ENCODE measurements at places on chromosomes 4 and X.

DNA sequence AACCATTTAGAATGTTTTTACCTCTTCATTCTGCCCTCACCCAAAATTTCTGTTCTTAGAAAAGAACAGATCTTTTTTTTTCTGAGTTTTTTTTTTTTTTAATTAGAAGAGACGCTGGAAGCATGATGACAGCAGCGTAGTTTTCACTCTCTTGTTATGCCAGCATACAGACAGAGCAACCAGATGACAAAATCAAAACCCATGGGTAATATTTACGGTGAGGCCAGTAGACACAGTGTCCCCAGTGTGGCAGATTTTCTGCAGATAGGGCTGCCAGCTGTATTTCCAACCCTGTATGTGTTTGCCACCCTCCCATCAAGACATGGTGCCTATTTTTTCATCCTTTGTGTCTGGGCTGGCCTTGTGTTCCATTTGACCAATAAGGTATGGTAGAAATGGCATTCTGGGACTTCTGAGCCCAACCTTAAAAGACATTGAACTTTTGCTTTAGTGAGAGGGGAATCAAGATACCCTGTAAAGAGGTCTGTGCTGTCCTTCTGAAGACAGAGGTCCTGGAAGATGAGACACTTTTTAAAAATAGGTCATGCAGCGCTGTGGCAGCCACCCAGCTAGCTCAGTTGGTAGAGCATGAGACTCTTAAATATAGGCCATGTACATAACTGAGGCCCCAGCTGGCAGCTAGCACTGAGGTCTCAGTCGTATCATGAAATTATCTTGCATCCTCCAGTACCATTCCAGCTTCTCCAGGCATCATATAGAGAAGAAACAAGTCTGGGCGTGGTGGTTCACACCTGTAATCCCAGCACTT, 6.7 kb upstream of the ZNF41 start:
- DNase-seq, result no peak

DNA sequence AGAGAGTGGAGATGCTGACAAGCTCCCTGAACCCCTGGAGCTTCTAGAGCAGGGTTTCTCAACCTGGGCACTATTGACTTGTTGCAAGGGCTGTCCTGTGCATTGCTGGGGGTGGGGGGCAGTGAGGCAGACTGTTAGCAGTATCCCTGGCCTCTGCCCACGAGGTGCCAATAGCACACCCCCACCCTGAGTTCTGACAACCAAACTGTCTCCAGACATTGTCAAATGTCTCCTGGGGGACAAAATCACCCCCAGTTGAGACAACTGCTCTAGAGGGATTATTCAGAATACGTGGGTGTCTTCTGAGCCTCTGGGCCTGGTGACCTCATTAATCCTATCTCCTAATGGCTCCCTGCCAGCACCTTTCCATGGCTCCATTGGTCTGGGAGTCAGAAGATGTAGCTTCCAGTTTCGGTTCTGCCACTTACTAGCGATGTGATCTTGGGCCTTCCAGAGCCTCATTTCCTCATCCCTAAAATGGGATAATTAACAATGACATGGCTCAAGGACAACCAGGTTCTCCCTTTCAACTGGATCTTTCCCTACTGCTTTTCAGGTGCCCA, 17.6 kb upstream of the PJA1 start:
- DNase-seq, result no peak

- DNase-seq, result no peak
These were observed 157.6 kb downstream of the ARX start for GRCh38 chrX:24858004-24858746.

DNA sequence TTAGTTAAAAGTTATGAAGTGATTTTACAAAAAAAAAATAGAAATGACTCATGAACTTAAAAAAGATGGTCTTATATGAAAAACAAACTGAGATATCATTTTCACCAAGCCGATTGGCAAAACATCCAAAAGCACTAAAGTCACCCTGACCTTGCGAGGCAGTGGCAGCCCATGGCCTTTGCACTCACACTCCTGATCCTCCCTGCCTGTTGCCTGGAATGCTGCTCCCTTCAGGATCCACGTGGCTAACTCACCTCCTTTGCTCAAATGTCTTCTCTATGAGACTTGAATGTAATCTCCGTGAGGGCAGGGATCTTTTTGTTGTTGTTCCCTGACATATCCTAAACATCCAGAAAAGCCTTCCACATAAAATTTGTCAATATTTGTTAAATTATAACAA, 106.4 kb downstream of the RAPGEF2 start:
- no peak for DNase-seq

- no peak for DNase-seq
These were observed 858.9 kb upstream of the PCDH7 start for GRCh38 chr4:29861307-29861706.

GRCh38 chrX:3712051-3712869, 1.2 kb downstream of the PRKX start:
- no peak for DNase-seq

DNA sequence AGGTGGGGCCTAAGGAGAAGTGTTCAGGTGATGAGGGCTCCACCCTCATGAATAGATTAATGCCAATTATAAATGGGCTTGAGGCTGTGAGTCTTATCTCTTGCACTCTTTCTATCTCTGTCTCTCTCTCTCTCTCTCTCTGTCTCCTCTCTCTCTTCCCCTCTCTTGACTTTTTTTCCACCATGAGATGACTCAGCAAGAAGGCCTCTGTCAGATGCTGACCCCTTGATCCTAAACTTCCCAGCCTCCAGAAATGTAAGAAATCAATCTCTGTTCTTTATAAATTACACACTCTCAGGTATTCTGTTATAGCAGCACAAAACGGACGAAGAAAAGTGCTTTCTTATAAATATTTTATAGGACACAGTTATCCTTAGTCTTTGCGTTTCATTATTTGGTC, 184.9 kb upstream of the PCDH7 start:
- no peak for DNase-seq

GRCh38 chrX:9396930-9397329, 67.9 kb upstream of the TBL1X start:
- no peak for DNase-seq

GRCh38 chr4:109044431-109044830, 258.0 kb downstream of the COL25A1 start:
- no peak for DNase-seq

DNA sequence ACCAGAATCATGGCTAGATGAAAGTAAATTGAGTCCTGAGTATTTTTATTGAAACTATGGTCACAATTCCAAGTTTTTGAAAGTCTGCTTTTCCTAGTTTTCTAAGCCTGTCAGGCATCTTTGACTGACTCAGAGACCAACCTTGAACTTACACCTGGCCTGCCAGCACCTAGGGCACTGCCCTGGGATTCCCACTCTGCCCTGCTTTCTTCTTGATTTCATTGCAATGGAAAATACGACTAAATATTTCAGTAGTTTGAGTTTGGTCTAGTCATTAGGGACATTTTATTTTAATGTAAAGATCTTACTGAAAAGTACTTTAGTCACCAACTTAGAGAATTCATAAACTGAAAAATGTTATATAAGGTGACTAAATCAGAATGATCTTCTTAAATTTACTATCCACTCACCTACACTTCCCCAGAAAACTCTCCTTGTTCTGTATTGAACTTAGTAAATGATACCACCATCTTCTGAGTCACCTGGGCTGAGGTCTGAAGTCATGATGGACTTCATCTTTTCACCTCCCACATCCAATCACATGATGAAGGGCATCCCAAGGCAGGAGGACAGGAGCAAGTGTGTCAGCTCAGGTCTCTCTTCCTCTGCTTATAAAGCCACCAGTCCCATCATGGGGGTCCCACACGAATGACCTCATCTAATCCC, 11.6 kb upstream of the PYURF start:
- no peak for DNase-seq

DNA sequence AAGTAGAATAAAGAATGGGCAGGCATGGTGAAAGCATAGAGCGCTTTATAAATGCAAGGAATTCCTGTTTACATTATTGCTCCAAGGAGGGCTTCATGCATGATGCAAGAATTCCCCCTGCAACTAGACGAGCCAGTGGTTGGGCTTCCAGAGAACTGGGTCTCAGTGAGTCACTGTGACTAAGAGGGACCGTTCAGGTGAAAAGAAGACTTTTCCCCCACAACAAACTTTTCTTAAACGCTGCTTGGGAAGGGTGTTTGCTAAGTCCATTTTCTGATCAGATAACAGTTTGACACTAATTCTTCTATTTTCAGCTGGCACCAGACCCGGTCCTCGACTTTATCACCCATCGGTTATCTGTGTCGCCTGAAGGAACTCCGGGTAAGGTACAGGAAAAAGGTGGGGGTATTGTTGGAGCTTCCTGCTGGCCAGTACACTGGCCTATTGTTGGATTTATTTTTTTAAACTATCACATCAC, 40.1 kb downstream of the LDB2 start:
- DNase-seq, result no peak

DNA sequence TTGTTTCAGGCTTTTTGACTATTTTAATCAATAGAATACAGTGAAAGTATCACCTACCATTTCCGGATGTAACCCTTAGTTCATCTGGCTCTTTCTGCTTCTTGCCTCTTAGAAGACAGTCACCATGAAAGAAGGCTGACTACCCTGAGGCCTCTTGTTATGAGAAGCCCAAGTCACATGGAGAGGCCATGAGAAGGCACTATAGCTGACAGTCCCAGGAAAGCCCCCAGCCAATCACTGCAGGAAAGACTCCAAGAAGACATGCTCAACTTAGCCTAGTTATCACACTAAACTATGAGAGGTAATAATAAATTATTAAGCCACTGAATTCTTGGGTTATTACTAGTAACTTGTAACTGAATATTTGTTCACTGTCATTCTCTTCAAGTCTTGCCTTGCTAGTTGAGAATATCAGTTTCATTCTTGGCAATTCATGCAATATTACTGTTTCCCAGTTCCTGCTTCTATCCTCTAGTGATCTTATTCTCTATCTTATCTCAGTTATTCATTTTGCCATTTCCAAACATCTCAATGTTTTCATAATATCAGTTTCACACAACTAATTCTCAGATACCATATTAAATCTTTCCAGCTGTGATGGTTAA, 57.1 kb upstream of the GUCY1A1 start:
- no peak for DNase-seq

DNA sequence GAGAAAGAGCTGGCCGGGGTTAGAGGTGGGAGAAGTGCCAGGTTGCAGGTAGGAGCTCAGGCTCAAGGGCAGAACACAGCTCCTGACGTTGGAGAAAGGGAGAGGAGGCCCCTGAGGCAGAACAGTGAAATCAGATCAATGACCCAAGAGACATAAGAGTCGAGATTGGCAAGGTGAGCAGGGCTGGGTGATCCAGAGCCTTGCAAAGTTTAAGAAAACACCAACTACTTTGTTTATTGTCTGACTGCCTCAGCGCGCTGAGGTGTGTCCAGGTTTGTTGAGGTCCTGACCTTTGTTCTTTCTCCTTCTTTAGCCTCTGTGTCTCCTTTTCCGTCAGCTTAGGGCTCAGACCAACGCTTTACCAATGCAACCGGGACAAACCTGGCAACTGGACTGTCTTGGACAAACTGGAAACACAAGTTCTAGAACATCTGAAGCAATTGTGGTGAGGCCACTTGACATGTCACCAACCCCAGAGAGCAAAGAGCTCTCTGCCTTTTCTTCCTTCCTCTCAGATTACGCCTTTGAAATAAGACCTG, 28.3 kb downstream of the CHRNA9 start:
- DNase-seq, result no peak

- DNase-seq, result no peak
These were observed 32.7 kb downstream of the DHX15 start for GRCh38 chr4:24551492-24552289.

- no peak for DNase-seq
These were observed 867 bp downstream of the TIFA start for GRCh38 chr4:112284662-112285411.

- no peak for DNase-seq
These were observed 54.9 kb downstream of the LINC00632 start for GRCh38 chrX:140764401-140764919.

GRCh38 chr4:82217986-82218715, 155.6 kb downstream of the HNRNPD start:
- no peak for DNase-seq

DNA sequence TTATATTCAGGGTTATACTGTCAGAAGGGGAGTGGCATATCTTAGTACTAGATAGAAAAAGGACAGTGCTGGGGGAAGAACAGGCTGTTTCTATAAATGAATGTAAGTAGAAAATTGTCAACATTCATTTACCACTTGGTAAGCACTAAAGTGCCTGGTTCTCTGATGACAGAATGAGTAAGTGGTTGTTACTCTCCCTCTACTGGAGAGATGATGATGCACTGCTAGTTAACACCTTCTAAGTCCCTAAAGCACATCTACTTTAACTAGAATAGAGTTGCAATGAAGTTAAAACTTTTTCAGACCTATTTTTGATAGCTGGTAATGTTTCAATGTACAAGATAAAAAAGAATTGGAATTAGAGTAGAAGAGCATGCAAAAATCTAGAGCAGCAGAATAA, 214.5 kb downstream of the KLHL4 start:
- no peak for DNase-seq

DNA sequence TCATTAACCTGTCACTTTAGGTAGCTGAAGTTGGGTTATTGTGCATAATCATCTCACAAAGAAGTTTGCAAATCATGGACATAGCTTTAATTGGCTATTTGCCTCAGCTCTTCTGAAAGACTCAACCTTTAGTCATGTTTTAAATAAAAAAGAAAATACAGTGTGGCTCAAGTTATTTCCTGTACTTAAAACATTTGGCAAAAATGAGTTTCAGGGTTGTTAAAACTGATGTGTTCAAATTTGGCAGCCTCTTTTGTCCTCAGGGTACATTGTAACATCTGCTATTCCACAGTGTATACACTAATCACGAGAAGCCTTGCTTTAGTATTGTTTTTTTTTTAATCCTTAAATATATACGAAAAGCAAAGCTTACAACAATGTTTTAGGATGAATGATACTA, 31.5 kb upstream of the HPGD start:
- no peak for DNase-seq

- no peak for DNase-seq
These were observed 904 bp upstream of the WDR1 start for GRCh38 chr4:10117359-10118047.

GRCh38 chrX:15242899-15243555, 26.9 kb downstream of the ASB9 start:
- peak; percentile 12 for DNase-seq

- no peak for DNase-seq
These were observed 358.6 kb downstream of the GPM6A start for GRCh38 chr4:175453456-175453855.

GRCh38 chr4:3107271-3107670, 32.8 kb downstream of the HTT start:
- no peak for DNase-seq

DNA sequence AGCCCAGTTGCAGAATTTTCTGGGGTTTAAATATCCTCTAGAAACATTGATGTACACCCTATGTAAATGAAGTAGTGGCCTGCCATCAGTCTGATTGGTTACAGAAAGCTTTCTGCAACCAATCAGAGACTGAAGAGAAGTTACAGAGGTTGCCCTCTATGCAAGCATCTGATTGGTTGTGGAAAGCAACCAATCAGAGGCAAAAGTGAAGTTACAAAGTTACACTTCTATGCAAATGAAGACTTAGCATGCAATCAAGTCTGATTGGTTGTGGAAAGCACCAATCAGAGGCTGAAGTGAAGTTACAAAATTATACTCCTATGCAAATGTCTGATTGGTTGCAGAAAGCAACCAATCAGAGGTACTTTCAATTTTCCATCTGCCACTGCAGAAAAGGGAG, 51.9 kb upstream of the USP9X start:
- DNase-seq, result no peak

GRCh38 chrX:23483396-23483795, 148.7 kb downstream of the PTCHD1 start:
- no peak for DNase-seq
